ENCODE measurements at places on chromosomes 16 and 17.

GRCh38 chr17:17942846-17943245 is 29.4 kb downstream of the TOM1L2 start:
- no peak for DNase-seq

DNA sequence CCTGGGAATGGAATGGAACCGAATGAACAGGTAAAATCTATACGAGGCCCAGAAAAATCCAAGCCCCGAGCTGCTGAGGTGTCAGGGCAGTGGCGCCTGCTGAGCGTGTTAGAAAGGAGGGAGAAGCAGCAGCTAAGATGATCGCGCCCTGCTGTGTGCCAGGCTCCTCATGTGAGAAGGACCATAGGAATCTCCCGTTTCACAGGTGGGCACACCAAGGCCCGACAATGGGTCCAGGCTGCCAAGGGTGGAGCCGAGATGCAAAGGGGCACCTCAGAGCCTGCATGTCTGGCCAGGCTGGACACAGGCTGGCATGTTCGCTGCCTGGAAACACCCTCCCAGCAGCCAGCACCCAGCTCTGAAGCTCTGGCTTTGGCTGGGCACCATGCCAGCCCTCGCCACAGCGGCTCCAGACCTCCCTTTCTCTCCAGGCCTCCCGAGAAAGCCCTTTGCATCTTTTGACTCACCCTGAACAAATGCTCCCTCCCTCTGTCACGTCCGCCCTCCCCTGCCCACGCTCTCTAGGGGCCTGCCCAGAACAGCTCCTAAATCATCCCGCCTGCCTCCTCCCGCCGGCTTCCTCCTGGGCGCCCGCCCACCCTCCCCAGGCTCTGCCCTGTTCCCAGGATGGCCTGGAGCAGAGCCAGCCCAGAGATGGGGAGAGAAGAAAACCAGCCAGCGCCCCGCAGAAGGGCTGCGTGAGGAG is 217.8 kb upstream of the GSE1 start:
- DNase-seq: peak; percentile 96

DNA sequence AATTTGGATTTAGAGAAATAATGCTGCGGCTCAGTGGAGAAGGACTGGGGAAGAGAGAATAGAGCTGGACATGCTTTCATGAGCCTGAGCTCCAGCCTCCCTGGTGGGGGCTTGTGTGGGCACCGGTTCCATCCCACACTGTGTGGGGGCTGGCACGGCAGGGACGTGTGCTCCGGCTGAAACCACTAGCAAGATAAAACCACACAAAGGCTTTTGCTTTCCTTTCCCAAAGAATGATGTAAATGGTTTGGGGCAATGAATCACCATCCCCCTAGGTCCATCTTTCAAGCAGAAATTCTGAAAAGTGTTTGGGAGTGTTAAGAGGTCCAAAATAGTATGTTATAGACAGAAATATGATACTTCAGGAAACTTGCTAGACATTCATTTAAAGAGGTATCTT is 77.0 kb downstream of the CDH11 start:
- peak; percentile 61 for DNase-seq

DNA sequence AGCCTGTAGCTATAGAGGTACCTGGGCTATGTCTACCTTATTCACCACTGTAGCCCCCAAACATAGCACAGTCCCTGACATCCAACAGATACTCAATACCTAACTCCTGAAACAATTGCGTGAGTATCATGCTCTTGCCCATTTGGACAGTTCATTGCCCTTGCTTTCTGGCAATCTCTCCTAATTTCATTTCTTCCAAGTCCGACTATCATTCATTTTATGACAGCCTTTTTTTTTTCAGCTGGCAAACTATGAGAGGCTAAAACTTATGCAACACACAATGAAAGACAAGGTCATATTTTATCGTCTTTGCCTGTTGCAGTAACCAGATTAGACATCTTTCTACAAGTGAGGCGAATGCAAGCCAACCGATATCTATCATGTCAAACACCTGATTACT is 169.2 kb downstream of the RBFOX1 start:
- no peak for DNase-seq

DNA sequence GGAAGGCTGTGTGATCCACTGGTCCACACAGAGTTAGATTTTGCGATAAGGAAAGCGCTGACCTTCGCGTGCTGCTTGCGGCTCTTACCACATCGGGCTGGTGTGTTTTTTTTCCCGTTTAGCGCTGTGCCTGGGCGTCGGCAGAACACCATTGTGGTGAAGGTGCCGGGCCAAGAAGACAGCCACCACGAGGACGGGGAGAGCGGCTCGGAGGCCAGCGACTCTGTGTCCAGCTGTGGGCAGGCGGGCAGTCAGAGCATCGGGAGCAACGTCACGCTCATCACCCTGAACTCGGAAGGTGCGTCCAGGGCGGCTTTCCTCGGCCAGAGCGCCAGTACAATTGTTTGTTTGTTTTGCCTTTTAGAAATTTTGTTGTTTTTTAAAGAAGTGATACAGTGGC is 54.7 kb downstream of the BANP start:
- no peak for DNase-seq

GRCh38 chr17:46129302-46129701 is 63.9 kb downstream of the KANSL1 start:
- no peak for DNase-seq

DNA sequence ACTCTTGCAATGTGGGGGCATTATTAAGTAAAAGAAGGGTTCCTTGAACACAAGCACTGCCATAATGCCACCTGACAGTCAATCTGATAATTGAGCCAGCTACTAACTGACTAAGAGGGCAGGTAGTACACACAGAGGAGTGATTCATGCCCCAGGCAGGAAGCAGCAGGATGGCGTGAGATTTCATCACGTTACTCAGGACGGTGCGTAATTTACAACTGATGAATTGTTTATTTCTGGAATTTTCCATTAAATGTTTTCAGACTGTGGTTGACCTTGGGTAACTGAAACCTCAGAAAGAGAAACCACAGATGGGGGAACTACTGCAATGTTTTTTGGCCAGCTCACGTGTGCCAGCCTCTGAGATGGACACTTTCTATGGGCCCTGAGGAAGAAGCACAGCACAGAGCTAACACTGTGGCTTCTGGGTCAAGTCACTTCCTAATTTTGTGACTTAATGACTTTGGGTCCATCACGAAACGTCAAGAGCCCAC is 46.7 kb downstream of the C17orf67 start:
- peak; percentile 77 for DNase-seq

DNA sequence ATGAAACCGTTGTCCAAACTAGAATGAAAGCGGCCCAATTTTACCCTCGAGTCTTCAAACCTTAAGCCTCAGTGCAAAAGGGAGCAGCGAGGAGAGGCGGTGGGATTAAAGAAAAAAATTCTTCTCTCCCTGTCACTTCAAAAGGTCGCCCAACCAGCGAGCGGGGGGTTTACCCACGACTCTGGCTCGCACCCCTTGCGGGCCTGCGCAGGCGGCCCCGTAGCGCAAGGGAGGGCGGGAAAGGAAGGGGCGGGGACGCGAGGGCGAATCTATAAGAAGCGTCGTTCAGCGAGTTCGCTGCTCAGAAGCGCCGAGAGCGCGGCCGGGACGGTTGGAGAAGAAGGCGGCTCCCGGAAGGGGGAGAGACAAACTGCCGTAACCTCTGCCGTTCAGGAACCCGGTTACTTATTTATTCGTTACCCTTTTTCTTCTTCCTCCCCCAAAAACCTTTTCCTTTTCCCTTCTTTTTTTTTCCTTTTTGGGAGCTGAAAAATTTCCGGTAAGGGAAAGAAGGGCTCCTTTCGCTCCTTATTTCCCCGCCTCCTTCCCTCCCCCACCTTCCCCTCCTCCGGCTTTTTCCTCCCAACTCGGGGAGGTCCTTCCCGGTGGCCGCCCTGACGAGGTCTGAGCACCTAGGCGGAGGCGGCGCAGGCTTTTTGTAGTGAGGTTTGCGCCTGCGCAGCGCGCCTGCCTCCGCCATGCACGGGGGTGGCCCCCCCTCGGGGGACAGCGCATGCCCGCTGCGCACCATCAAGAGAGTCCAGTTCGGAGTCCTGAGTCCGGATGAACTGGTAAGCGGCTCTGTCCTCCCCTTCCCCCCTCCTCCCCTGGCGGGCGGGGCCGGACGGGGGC is at the start of gene POLR2A:
Gene POLR2A (plus strand): TSS at position 300 of the 852 bp plus-strand sequence.
- DNase-seq: peak; percentile 96

DNA sequence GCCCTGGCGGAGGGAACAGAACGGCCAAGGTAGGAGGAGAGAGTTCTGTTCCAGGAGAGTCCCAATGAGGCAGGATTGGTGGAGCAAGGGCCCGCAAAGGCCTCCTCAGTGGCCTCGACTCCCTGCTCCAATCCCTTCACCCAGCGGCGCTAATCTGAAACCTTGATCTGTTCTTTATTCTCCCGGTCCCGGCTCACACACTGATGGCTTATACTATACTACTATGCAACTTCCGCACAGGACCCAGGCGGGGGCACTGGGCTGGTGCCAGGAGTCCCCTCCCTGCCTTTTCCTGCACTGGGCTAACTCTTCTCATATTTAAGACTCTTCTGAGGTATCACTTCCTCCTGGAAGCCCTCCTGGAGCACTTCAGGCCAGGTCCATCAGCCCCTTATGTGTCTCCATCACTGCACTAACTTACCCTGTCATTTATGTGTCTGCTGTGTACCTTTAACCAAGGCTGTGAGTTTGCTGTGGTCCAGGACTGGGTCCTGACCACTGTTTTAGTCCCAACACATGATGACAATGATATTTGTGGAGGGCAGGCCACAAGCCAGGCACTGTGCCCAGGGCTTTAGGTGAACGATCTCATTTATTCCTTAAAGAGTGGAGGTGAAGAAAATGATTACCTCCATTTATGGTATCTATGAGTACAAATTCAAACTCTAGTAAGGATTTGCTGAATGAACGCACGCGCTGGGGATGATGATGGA is 6.8 kb downstream of the CCDC102A start:
- DNase-seq: no peak

All from fibroblast of skin of left quadriceps (primary cell).